ENCODE measurements at places on chromosomes 7 and 10.
A peak's percentile ranks its signal among the peaks of the same experiment; 100 is the strongest.

GRCh38 chr10:127908106-127908958 lies 1.4 kb downstream of the PTPRE start:
- DNase-seq = no peak
- peak overlapping the region; percentile 98 for H3K27ac ChIP-seq
- H3K36me3 ChIP-seq = no peaks in the 10 kb centered on the region
- H3K4me3 ChIP-seq = peak overlapping the region; percentile 72
- H3K27me3 ChIP-seq = no peaks in the 10 kb centered on the region
- peaks cover 20% of the 10 kb centered on the region for H3K4me1 ChIP-seq

- H3K4me1 ChIP-seq = peaks cover 3% of the 10 kb centered on the region
- no peak overlapping the region for H3K27ac ChIP-seq
- H3K4me3 ChIP-seq = no peak overlapping the region
- H3K36me3 ChIP-seq = no peaks in the 10 kb centered on the region
- DNase-seq = no peak
Measured at GRCh38 chr7:128448751-128449302, 6.9 kb upstream of the HILPDA start.

DNA sequence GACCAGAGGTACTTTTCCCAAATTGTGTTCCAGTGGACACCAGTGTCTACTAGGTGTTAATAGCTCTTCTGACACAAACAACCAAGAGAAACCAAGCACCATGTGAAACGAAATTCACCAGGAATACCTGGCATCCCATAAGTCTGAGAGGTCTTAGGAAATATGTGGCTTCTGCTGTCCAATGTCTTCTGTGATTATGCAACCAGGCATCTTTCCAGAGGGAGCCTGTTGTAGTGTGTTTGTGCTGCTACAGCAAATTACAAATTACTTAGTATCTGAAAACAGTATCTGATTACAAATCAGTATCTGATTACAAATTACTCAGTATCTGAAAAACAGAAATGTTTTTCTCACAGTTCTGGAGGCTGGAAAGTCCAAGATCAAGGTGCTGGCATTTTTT lies 133.6 kb upstream of the NPVF start:
- peaks cover 6% of the 10 kb centered on the region for H3K4me1 ChIP-seq
- H3K27ac ChIP-seq = no peak overlapping the region
- H3K27me3 ChIP-seq = no peaks in the 10 kb centered on the region
- H3K36me3 ChIP-seq = no peaks in the 10 kb centered on the region
- peak; percentile 53 for DNase-seq
- no peak overlapping the region for H3K4me3 ChIP-seq

DNA sequence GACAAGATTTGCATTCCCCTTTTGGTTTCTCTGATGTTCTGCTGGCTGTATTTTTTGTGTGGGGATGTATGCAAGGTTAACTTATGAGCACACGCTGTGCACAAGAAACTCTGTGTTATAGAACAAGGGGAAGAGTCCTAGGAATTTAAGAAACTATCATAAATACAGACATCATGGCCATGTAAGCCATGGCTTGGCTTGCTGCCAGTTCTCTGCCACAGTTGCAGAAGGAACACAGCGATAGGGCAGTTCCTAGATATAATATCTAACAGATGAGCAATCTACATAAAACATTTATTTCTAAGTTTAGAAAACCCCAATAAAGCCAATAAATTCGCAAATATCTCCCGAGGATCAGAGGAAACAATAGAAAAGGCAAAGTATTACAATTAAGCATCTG lies 153.3 kb downstream of the LRRTM3 start:
- H3K27me3 ChIP-seq = no peaks in the 10 kb centered on the region
- H3K4me3 ChIP-seq = no peak overlapping the region
- DNase-seq = peak; percentile 30
- no peak overlapping the region for H3K27ac ChIP-seq

DNA sequence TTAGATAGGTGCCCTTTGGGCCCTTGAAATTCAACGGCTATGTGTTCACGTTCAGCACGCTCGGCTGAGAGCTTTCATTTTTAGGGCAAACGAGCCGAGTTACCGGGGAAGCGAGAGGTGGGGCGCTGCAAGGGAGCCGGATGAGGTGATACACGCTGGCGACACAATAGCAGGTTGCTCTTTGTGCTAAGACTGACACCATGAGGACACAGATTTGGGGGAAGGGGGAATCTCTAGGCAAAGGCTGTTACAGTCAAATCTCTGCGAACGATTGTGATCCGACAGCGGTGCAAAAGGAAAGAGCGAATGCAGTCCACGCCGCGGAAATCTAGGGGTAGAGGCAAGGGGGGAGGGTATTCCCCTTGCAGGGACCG lies 667 bp downstream of the KLLN start:
- H3K27ac ChIP-seq = peak overlapping the region; percentile 92
- H3K27me3 ChIP-seq = no peaks in the 10 kb centered on the region
- no peak for DNase-seq
- H3K36me3 ChIP-seq = no peaks in the 10 kb centered on the region
